ENCODE measurements at places on chromosomes 1 and 21. TPM values are rescaled to one million over a fixed set of nuclear protein-coding genes. Genes with fewer than 3 reads are reported as not detected.

Gene TPTE
- total RNA-seq: not detected

Gene BEND5
- not detected for total RNA-seq

Gene GREM2
- total RNA-seq: not detected

Gene C1QTNF12
- total RNA-seq: 0.32 TPM

Gene RSPH1
- total RNA-seq: not detected

Gene PLA2G2F
- total RNA-seq: not detected

Gene ATXN7L2
- 1.9 TPM for total RNA-seq

Gene NAV1
- total RNA-seq: 12.6 TPM

Gene LINGO4
- total RNA-seq: not detected

Gene LRIF1
- 13.3 TPM for total RNA-seq

Gene ANGPTL7
- total RNA-seq: not detected

Gene PDZK1IP1
- total RNA-seq: not detected

Gene PDZK1
- not detected for total RNA-seq

Gene RGS13
- not detected for total RNA-seq

Gene PCP4L1
- not detected for total RNA-seq

Gene PLCH2
- total RNA-seq: not detected

Gene ZNF362
- total RNA-seq: 3.2 TPM

Gene USP21
- 5.5 TPM for total RNA-seq

Gene MYOG
- total RNA-seq: not detected

Gene KRTAP7-1
- total RNA-seq: not detected

Gene RIPK4
- not detected for total RNA-seq
